Effector CD8-positive, alpha-beta T cell (primary cell): ENCODE measurements at places on chromosomes 1 and 21.

GRCh38 chr1:103517380-103518047, 8.0 kb upstream of the RNPC3 start:
- no peak for DNase-seq

- DNase-seq: no peak
Measured at GRCh38 chr21:41885341-41886024, 6.3 kb upstream of the PRDM15 start.

- DNase-seq: no peak
Measured at GRCh38 chr21:25885405-25885804, 150.6 kb downstream of the GABPA start.

GRCh38 chr1:7554385-7555235, 216.5 kb upstream of the VAMP3 start:
- no peak for DNase-seq

GRCh38 chr1:244854865-244855578, 9.3 kb downstream of the HNRNPU start:
- DNase-seq: no peak

GRCh38 chr1:15622712-15623373, 5.6 kb downstream of the DDI2 start:
- DNase-seq: no peak

DNA sequence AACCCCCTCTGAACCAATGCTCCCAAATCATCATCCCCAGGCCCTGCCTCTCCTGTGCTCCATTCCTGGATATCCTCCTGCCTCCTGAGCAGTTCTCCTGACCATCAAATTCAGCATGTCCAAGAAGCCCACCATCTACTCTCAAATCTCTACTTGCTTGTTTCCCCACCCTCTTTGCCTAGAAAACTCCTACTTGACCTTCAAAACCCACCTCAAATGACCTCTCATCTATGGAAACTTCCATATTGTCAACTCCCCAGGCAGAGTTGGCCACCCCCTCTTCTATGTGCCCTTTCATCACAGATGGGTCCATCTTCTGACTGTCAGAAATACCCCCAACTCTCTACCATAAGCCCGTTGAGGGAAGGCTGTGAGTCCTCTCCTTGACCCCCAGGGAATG, 16.8 kb downstream of the ADGRB2 start:
- DNase-seq: no peak

DNA sequence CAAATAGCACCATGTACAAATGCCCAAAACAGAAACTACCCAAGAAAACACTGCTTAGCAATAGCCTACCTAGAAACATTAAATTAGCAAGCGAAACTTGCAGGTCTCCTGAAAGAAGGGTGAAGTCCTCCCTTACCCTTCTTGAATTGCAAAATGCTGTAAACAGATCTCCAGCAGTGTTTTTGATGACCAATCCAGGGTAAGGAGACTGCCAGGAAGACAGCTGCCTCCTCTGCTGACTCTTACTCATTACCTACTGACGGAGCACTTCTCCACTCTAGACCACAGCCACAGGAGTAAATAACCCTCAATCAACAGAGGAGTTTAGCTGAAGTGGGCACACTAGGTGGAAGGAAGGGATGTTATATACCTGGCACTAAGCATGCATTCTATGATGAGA, 32.2 kb upstream of the GADD45A start:
- DNase-seq: no peak

- DNase-seq: no peak
Measured at GRCh38 chr1:55707196-55707595, 492.0 kb upstream of the USP24 start.

DNA sequence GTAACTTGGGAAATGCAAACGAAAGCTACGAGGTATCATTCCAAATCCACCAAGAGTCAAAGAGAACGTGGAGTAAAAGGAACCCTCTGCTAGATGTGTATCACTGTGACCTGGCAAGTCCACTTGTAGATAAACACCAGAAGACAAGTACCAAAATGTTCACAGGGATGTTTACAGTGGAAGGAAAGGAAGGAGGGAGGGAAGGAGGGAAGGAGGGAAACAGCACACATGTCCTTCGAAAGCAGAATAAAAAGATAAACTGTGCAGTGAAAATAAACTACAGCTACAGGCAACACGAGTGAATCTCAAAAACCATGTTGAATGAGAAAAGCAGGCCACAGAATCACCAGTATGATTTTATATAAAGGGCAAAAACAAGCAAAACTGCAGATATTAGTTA, 59.9 kb downstream of the TP53BP2 start:
- DNase-seq: no peak

GRCh38 chr1:68955424-68955823, 458.5 kb upstream of the DEPDC1 start:
- no peak for DNase-seq

DNA sequence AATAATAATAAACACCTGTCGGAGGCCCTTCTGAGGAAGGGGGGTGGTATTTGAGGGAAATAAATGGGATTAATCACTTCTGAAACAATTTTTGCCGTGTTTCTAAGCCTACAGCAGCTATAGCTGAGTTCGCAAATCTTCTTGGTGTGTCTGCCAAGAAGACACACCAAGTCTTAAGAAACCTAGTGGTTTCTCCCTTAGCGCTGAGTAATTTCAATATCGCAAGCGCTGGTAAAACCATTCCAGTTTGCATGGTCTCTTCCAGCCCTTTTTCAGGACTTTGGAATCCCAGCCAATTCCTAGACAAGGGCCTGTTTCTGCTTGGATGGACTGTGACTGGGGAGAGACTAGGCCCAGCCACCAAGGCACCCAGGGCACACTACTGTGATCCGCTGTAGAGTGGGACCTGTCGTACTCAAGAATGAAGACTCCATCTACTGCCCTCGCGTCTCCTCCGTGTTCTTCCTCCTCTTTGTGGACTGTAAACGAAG, 7.5 kb upstream of the LHX8 start:
- no peak for DNase-seq
